ENCODE measurements at places on chromosomes 5 and 9.
A peak's percentile ranks its signal among the peaks of the same experiment; 100 is the strongest.

- H3K27ac ChIP-seq: no peak overlapping the region
- H3K4me1 ChIP-seq: no peaks in the 10 kb centered on the region
Measured at GRCh38 chr5:63293317-63293716, 668.9 kb downstream of the HTR1A start.

- DNase-seq: no peak
- no peak overlapping the region for H3K27ac ChIP-seq
- H3K27me3 ChIP-seq: no peaks in the 10 kb centered on the region
- no peaks in the 10 kb centered on the region for H3K36me3 ChIP-seq
- H3K4me1 ChIP-seq: no peaks in the 10 kb centered on the region
Measured at GRCh38 chr5:100726116-100726515, 177.0 kb downstream of the ST8SIA4 start.

GRCh38 chr5:124747791-124748686, 1.6 kb upstream of the ZNF608 start:
- H3K27ac ChIP-seq: peak overlapping the region; percentile 71
- H3K4me1 ChIP-seq: peaks cover 26% of the 10 kb centered on the region
- peaks cover 32% of the 10 kb centered on the region for H3K27me3 ChIP-seq
- no peaks in the 10 kb centered on the region for H3K36me3 ChIP-seq
- peak overlapping the region; percentile 39 for H3K4me3 ChIP-seq

GRCh38 chr9:110911659-110912418, 126.4 kb downstream of the LPAR1 start:
- H3K4me1 ChIP-seq: no peaks in the 10 kb centered on the region
- no peaks in the 10 kb centered on the region for H3K27me3 ChIP-seq
- no peak for DNase-seq
- no peaks in the 10 kb centered on the region for H3K36me3 ChIP-seq
- H3K27ac ChIP-seq: no peak overlapping the region

- peak overlapping the region; percentile 93 for H3K27ac ChIP-seq
- no peak overlapping the region for H3K4me3 ChIP-seq
- peak; percentile 39 for DNase-seq
- H3K27me3 ChIP-seq: no peaks in the 10 kb centered on the region
- H3K4me1 ChIP-seq: peaks cover 81% of the 10 kb centered on the region
- peaks cover 6% of the 10 kb centered on the region for H3K36me3 ChIP-seq
Measured at GRCh38 chr9:131736431-131736830, 3.4 kb downstream of the RAPGEF1 start.

Data from natural killer cell (primary cell).